ENCODE measurements at places on chromosomes 1 and 21. TPM values are rescaled to one million over a fixed set of nuclear protein-coding genes. Genes with fewer than 3 reads are reported as not detected.

DNA sequence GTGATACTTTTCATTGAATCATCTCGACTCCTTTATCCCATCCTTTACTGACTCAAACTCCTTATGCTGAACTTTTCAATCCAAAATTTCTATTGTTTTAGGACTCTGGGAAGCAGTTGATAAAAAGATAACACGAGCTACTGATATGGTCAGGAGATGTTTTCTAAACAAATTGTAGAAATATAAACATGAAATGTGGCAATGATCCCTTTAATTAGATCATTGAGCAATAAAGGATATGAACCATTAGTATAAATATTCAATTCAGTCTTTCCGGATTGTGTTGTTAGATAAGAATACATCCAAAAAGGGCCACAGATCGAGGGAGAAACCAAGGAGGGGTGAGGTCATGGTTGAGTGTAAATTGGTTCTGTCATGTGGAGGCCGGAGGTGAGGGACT lies 88.4 kb downstream of the NID1 start:
- no peaks in the 10 kb centered on the region for H3K27me3 ChIP-seq
- peaks cover 10% of the 10 kb centered on the region for H3K4me1 ChIP-seq
- H3K4me3 ChIP-seq = no peak overlapping the region
- DNase-seq = no peak
- H3K36me3 ChIP-seq = no peaks in the 10 kb centered on the region
- H3K27ac ChIP-seq = no peak overlapping the region

DNA sequence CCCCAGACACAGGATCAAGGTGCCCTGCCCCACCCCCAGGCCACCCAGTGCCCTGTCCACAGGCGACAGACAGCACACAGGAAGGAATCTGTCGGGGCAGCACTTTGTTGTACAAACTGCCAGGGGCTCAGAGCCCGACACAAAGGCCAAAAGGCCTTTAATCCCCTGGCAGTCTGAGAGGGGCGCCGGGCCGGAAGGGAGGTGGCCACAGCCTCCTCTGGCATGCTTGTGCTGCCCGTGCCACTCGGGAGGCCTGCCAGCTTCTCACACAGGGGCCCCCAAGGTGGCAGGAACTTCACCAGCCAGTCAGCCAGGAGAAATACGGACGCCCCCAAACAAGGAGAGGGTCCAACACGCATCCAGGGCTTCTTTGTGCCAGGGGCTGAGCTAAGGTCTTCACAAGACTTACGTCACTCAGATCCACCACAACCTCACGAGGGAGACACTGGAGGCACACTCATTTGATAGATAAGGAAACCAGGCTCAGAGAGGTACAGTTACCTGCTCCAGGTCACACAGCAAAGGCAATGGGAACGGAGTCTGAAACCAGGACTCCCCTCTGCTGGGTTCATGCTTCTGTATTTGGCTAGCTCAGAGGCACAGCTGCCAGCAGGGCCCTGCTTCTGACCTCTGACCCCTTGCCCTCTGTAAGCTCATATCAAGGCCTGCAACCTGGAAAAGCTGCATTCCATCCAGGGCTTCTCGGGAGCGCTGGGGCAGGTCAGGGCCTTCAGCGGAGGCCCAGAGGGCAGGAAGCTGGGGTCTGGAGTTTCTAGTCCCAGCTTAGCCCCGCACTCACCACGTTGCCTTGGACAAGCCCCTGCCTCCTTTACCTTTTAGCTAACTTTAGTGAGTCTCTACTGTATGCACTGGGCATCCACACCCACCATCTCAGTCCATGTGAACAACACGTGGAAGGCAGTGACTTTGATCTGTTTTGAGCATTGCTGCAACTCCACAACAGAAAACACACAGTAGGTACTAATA lies 34.8 kb downstream of the HSPG2 start:
- H3K27ac ChIP-seq = no peak overlapping the region
- no peak for DNase-seq
- peaks cover 6% of the 10 kb centered on the region for H3K4me1 ChIP-seq
- H3K27me3 ChIP-seq = no peaks in the 10 kb centered on the region
- H3K4me3 ChIP-seq = no peak overlapping the region

GRCh38 chr1:178275049-178275448 lies 181.1 kb downstream of the RASAL2 start:
- H3K4me1 ChIP-seq = no peaks in the 10 kb centered on the region
- H3K27me3 ChIP-seq = no peaks in the 10 kb centered on the region
- no peak overlapping the region for H3K4me3 ChIP-seq
- no peak for DNase-seq

DNA sequence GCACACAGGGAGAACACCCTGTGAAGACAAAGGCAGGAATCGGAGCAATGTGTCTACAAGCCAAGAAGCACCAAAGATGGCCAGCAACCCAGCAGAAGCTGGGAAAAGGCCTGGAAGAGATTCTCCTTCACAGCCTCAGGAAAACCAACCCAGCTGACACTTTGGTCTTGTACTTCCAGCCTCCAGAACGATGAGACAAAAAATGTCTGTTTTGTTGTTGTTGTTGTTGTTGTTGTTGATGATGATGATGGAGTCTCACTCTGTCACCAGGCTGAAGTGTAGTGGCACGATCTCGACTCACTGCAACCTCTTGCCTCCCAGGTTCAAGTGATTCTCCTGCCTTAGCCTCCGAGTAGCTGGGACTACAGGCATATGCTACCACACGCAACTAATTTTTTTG lies 157.3 kb downstream of the ETS2 start:
- peaks cover 4% of the 10 kb centered on the region for H3K4me1 ChIP-seq
- H3K27ac ChIP-seq = no peak overlapping the region

DNA sequence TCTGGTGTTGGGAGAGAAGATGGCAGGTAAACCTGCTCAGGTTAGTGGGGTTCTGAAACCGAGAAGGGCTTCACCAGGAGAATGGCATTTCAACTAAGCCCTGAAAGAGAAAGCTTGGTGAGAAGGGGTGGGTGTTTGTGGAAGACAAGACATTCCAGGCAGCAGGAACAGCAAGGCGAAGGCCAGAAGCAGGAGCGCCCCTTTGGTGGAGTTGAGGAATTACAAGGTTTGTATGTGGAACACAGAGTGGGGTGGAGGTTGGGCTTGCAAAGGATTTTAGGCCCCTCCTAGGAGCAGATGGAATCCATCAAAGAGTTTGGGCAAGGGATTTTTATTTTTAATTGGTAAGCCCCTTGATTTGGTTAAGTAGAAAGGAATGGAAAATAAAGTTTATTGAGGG lies 24.8 kb upstream of the ELOA start:
- no peak overlapping the region for H3K4me3 ChIP-seq
- no peaks in the 10 kb centered on the region for H3K36me3 ChIP-seq
- no peak overlapping the region for H3K27ac ChIP-seq
- DNase-seq = no peak
- H3K27me3 ChIP-seq = no peaks in the 10 kb centered on the region

DNA sequence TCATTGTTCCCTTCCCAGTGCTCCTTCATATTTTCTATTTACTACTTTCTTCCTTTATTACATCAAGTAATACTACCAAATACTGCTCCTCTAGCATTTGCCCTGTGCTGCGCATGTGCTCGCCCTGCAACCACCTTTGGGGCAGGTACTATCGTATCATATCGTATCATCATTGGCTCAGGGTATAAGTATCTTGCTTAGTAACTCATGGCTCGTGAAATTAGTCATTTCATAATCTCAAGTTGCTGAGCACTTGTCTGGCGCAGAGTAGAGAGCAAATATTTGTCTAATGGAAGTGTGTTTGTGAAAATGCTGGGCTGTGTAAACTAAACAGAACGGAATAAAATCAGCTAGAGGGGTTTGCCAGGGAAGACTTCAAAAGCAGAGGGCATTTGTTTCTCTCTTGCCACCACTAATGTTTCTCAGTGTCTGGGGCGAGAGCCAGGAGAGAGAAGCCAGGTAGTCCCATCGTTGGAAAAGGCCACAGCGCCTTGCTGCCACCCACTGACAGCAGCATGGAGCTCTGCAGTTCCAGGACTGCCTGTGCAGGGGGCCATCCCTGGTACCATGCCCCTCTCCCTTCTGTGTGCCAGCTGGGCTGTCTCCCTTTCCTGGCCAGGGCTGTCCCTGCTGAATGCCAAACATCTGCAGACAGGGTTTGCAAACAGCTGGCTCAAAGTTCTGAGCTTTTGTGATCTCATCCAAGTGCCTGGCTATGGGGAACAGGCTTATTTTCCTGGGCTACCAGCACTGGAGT lies 20.0 kb upstream of the CPT2 start:
- H3K36me3 ChIP-seq = no peaks in the 10 kb centered on the region
- no peak for DNase-seq
- H3K4me3 ChIP-seq = no peak overlapping the region
- no peak overlapping the region for H3K27ac ChIP-seq
- H3K4me1 ChIP-seq = peaks cover 4% of the 10 kb centered on the region

- H3K27ac ChIP-seq = no peak overlapping the region
- no peaks in the 10 kb centered on the region for H3K36me3 ChIP-seq
- DNase-seq = no peak
- no peak overlapping the region for H3K4me3 ChIP-seq
- H3K4me1 ChIP-seq = no peaks in the 10 kb centered on the region
- peaks cover 22% of the 10 kb centered on the region for H3K27me3 ChIP-seq
Measured at GRCh38 chr1:158011714-158012113, 18.3 kb downstream of the KIRREL1 start.

DNA sequence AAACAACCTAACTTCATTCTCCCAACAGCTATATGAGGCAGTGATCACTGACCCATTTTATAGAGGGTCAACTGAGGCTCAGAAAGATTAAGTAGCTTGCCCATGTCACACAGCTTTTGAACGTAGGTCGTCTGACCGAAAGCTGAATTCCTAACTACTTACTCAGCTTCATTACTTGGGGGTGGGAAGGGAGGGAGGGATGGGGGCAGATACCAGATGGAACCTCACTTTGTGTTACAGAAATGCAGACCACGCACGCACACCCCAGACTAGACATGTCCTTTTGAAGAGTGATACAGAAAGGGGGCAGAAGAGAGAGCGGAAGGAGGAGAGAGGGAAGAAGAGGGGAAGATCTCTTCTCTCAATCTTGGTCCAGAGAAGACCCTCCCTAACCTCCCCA lies 2.3 kb downstream of the ADGRB2 start:
- H3K27me3 ChIP-seq = peaks cover 9% of the 10 kb centered on the region
- H3K36me3 ChIP-seq = no peaks in the 10 kb centered on the region
- no peak for DNase-seq
- no peak overlapping the region for H3K4me3 ChIP-seq
- H3K27ac ChIP-seq = no peak overlapping the region
- H3K4me1 ChIP-seq = peaks cover 20% of the 10 kb centered on the region

GRCh38 chr21:46168659-46169386 lies 13.4 kb upstream of the FTCD start:
- no peak overlapping the region for H3K4me3 ChIP-seq
- no peak for DNase-seq
- peaks cover 6% of the 10 kb centered on the region for H3K4me1 ChIP-seq
- no peaks in the 10 kb centered on the region for H3K27me3 ChIP-seq
- H3K27ac ChIP-seq = no peak overlapping the region

GRCh38 chr21:42062236-42063022 lies 8.7 kb upstream of the UMODL1 start:
- peak overlapping the region; percentile 34 for H3K27ac ChIP-seq
- DNase-seq = peak; percentile 89
- H3K27me3 ChIP-seq = no peaks in the 10 kb centered on the region
- H3K36me3 ChIP-seq = no peaks in the 10 kb centered on the region
- H3K4me1 ChIP-seq = peaks cover 43% of the 10 kb centered on the region

DNA sequence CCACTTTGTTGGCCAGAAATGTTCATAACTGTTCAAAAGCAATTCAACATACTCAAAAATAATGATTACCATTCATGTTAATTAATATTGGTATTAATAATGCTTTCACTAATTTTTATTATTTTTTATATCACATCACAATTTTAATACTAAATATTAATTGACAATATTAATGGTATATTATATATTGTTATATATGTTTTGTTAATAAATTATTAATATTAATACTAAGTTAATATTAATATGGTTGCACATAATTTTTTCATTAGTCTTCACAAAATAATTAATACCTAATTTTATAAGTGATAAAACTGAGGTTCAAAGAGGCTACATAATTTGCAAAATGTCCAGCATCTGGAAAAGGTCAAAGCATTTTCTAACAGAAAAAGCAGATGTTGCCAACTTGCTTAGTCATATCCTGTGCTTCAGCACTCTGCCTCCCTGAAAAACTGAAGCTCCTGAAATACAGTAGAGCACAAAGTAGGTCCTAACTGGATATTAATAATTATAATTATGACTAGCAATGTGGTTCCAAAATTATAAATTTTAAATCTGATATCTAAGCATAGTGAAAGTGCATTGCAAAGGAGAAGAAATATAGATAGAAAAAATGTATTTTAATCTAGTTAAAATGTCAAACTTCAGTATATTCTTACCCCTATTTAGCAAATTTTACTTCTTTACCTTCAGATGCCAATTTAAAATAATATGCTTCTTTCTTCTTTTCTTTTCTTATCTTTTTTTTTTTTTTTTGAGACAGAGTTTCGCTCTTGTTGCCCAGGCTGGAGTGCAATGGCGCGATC lies 123.2 kb upstream of the TNFSF4 start:
- no peaks in the 10 kb centered on the region for H3K27me3 ChIP-seq
- DNase-seq = no peak
- no peak overlapping the region for H3K4me3 ChIP-seq
- H3K27ac ChIP-seq = no peak overlapping the region

- peaks cover 62% of the 10 kb centered on the region for H3K4me1 ChIP-seq
- no peak for DNase-seq
- H3K36me3 ChIP-seq = no peaks in the 10 kb centered on the region
- H3K27me3 ChIP-seq = peaks cover 2% of the 10 kb centered on the region
Measured at GRCh38 chr1:221782477-221782876, 40.6 kb upstream of the DUSP10 start.

DNA sequence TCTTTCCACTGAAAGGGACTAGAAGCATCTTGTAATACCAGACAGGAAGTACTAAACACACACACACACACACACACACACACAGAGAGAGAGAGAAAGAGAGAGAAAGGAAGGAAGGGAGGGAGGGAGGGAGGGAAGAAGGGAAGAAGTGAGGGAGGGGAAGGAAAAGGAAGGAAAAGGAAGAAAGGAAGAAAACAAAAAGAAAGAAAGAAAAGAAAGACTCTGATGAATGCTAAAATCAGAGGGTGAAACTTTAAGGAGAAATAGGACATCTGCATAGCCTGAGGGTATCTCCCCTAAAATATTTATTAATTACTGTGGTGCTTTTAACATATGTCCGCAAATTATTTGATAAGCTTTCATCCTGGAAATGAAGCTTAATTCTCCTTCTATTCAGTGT lies 10.6 kb downstream of the TRIT1 start:
- H3K4me1 ChIP-seq = peaks cover 24% of the 10 kb centered on the region
- DNase-seq = no peak
- no peak overlapping the region for H3K4me3 ChIP-seq

GRCh38 chr1:187839873-187840272 lies 1011.1 kb downstream of the PLA2G4A start:
- no peak for DNase-seq
- H3K27me3 ChIP-seq = no peaks in the 10 kb centered on the region
- H3K36me3 ChIP-seq = no peaks in the 10 kb centered on the region

DNA sequence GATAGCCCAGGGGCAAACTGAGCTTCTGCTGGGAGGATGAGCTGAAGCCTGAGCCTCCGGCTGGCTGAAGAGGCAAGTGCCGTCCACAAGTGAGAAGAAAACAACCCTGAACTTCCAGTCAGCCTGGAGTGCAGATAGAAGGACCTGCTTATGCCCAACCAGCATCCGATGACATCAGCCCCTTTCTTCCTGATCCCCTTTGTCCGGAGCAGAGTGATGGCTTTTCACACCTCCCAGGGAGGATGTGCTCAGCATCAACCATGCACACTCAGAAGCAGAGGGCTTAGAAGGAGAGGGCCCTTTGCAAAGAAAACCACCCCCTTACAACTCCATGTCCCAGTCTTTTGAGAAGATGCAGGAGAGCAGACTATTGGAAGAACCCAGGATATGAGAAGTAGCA lies 23.7 kb upstream of the REG4 start:
- H3K4me1 ChIP-seq = no peaks in the 10 kb centered on the region
- no peak overlapping the region for H3K4me3 ChIP-seq

The CRNN gene
- total RNA-seq = not detected

The CDK18 gene
- 2.6 TPM for total RNA-seq

The HSD11B1 gene
- 23.9 TPM for total RNA-seq

The TBX15 gene
- not detected for total RNA-seq

The MX2 gene
- total RNA-seq = 25.3 TPM
